ENCODE measurements at places on chromosomes 16 and 17.

DNA sequence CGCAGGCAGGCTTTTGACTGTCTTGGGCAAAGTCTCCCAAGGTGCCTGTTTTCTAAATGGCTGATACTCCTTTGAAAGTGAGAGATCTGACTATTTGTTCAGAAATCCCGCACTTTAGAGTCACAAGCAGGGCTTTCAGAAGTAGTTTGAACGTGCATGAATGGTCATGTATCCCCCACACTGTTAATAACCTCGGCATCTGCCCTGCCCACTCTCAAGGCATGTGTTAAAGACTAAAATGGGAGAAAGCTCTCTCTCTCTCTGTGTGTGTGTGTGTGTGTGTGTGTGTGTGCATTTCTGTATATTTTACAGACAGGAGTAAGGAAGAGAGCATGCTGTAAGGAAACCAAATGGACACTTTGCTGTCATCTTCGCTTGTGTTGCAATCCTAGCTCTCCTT is 163.7 kb downstream of the MAF start:
- DNase-seq = no peak

DNA sequence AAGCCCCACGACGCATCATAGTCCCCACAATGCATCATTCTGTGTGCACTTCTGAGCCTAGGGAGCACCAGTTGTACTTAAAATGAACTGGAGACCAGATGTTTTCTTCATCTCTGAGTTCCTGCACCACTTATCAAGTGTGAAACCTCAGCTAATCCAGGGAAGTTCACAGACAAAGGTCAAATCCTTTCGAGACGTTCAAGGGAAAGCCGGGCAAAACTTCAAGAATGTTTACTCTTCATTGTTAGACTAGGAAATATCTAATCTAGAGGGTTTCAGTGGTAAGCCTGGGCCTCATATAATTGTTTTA is 4.6 kb upstream of the PMP22 start:
- DNase-seq = no peak

DNA sequence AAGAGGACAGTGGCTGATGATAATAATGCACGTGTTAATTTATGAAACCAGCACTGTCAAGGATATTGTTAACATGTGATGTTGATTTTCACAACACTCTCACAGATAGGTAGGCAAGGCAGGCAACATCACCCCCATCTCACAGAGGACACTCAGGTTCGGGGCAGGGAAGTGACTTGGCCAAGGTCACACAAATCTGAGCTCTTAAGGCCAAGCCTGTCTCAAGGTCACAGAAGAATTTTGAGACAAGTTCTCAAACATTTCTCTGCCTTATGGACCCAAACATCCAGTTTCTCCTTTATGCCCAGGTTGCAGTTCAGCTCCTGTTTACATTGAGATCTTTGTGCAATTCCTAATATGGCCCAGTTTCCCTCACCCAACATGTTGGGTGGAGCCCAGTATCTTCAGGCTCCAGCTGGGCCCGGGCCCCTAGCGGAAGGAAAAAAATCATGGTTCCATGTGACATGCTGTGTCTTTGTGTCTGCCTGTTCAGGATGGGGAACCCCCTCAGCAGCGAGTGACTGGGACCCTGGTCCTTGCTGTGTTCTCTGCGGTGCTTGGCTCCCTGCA is 1.3 kb downstream of the SLC2A4 start:
- no peak for DNase-seq

- no peak for DNase-seq
These were observed 214.4 kb upstream of the CHMP6 start for GRCh38 chr17:80777274-80777673.

GRCh38 chr16:85569615-85570212 is 43.4 kb upstream of the GSE1 start:
- DNase-seq = peak; percentile 43

GRCh38 chr16:83878838-83879237 is 20.1 kb upstream of the MLYCD start:
- DNase-seq = no peak

- no peak for DNase-seq
These were observed 17.1 kb downstream of the RAB11FIP4 start for GRCh38 chr17:31408586-31408985.

- DNase-seq = no peak
These were observed 3.0 kb downstream of the PIPOX start for GRCh38 chr17:29045734-29046472.

DNA sequence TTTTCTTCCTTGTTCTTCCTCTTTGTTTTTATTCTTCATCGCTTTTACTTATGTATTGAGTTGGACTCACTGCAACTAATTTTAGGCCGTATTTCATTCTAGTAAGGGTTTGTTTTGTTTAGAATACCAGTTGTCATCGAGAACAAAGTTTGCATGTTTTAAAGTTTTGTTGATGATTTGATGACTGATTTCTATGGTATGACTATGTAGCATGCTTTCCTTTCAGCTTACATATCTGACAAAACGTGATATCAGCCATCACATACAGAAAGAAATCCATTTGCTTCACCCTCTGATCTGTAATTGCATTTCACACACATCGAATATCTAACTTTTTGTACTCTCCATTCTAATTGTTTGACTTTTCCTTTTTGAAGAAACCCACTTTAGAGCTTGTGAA is 4.0 kb downstream of the PRKCA start:
- no peak for DNase-seq

GRCh38 chr17:17774009-17774881 is 62.5 kb downstream of the SREBF1 start:
- no peak for DNase-seq

DNA sequence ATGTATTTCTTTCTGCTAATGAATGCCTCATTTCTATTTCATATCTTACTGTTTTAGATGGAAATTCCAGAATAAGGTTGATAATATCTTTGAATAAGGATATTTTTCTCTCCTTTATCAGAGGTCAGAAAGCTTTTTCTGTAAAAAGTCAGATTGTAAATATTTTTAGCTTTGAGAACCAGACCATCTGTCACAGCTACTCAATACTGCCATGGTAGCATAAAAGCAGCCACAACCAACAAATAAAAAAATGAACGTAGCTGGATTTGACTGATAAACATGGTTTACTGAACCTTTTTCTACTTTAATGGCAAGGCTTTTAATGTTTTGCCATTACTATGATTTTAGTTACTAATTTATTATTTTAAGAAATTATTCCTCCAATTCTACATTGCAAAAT is 217.4 kb upstream of the COX10 start:
- no peak for DNase-seq

- DNase-seq = peak; percentile 64
These were observed 119.7 kb upstream of the MYOCD start for GRCh38 chr17:12545877-12546513.

GRCh38 chr17:63439687-63440086 is 6.4 kb downstream of the CYB561 start:
- DNase-seq = no peak

- DNase-seq = peak; percentile 31
These were observed 13.9 kb upstream of the KRTAP17-1 start for GRCh38 chr17:41329279-41329948.

DNA sequence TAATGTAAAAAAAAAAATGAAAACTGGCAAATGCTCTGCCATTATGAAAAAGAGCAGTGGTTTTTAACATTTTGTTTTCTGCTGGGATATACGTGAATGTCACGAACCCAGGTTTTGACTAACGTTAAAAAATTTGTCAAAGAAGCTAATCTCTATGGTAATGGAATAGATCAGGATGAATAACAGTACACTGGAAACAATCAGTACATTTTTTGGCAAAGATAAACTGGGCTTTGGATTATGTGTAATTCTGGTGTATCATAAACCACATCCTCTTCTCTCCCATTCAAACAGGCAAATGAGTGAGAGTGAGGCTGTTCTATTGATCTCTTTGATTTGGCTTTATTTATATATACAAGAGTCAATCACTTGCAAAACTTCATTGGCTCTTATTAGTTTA is 207.0 kb upstream of the IRX3 start:
- no peak for DNase-seq

DNA sequence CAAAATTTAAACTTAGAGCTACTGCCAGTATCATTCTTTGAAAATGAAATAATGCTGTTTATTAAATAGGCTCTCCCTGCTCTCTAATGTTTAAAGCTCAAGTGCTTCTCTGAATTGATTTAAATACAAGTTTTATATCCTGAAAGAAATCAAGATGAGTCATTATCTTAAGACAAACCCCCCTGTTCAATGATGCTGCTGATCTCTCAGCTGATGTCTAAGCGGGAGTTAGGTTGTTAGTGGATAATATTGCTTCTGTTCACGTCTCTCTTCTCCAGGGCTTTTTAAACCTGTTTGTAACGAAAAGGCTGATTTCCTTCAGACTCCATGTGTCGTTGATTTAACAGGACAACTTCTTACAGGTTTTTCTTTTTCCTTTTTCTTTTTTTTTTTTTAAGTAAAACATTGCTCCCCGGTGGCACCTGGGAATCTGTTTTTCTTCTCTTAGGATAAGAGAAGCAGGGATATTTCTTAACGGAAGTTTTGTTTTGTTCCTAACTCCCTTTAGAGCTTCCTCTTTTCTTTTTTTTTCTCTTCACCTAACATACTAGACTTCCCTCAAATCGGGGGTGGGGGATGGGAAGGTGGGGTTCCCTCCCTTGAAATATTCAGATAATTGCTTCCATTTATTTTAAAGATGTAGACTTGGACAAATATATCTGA is 807 bp upstream of the LYRM9 start:
- DNase-seq = no peak

GRCh38 chr16:65888201-65888600 is 478.3 kb upstream of the CDH5 start:
- DNase-seq = no peak

- DNase-seq = no peak
These were observed 91.8 kb upstream of the NOL11 start for GRCh38 chr17:67625971-67626370.

DNA sequence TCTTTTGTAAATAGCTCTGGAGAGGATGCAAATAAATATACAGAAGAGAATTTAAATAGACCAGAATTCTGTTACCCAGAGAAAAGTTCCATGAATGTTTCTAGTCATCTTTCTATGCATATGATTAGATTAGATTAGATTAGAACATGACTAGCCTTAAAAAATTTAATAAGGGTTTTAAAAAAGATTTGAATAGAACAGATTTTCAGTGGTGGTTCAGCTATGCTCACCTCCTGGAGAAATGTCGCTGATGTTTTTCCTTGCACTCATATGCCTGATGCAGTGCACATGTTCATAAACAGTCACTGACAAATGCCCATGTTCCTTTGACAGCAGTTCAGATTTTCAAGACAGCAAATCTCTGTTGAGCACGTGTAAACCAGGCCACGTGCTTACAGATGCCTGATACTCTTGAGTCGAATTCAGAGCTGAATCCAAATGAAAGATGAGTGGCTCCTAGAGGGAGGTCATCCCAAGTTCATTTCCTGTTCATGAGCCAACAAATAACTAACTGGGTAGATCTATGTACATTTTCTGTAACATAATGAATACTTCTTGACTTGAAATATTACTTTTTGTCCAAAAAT is 19.9 kb upstream of the RAB11FIP4 start:
- DNase-seq = no peak

GRCh38 chr16:27564224-27564623 is 14.3 kb downstream of the KATNIP start:
- no peak for DNase-seq

- DNase-seq = no peak
These were observed 1.1 kb upstream of the FCSK start for GRCh38 chr16:70453117-70453891.

DNA sequence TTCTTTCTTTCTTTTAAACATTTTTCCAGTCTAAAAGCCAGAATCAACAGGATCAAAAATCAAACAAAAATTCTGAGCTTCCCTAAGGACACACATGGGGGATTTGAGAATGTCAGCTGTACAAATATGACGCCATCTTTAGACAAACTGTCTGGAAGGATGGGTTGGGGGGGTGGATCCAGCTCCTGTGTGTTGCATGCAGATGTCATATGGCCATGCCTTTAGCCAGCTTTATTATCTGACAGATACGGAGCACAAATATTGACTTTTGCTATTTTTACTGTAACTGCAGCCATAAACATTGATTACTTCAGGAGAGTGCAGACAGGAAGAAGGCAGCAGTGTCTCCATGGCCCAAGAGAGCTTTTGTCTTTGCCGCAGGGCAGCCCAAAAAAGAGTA is 279.4 kb upstream of the ELAC2 start:
- no peak for DNase-seq

GRCh38 chr17:7706631-7707354 is 1.8 kb downstream of the EFNB3 start:
- DNase-seq = no peak

- no peak for DNase-seq
These were observed 29.3 kb downstream of the CRISPLD2 start for GRCh38 chr16:84848986-84849634.

- no peak for DNase-seq
These were observed 2.0 kb downstream of the CBX4 start for GRCh38 chr17:79836972-79837887.

- peak; percentile 76 for DNase-seq
These were observed at the start of gene ATAD5 for GRCh38 chr17:30831663-30832437. Gene ATAD5 (plus strand): TSS chr17:30831966. CDS start chr17:30832348, 382 bp downstream.

GRCh38 chr17:48998587-48999440 is 1.6 kb downstream of the IGF2BP1 start:
- DNase-seq = no peak

DNA sequence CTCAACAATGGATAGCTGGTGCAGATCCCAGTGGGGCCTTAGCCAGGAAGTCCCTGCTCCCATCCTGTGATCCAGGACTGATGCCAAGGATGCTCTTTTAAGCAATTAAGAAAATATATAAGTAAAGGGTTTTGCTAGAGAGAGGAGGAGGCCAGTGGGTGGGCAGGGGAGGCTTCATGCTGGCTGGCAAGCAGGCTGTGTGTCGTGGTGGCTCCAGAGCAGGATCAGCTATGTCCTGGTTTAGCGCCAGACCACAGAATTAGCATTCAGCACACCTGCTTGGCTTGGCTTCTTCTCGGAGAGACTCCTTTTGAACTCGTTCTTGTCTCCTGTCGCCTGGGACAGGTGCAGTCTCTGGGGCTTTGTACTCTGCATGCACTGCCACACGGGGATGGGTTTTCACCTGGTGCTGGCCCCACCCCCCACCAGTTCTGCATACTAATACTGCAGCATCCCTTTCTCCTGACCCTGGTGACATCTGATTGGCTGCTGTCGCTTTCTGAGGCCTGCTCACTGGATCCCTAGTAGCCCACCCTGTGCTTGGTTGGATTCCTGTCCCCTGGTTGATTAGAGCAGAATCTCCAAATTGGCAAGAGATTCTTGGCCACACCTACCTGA is 66.1 kb downstream of the PLD6 start:
- DNase-seq = no peak

- DNase-seq = no peak
These were observed 23.5 kb downstream of the OMG start for GRCh38 chr17:31273516-31273915.

- peak; percentile 15 for DNase-seq
These were observed 689.5 kb upstream of the RBFOX1 start for GRCh38 chr16:6643080-6643686.

- DNase-seq = no peak
These were observed 12.9 kb downstream of the ZNRF1 start for GRCh38 chr16:75011634-75012307.
